ENCODE measurements at places on chromosomes 2 and 18.

GRCh38 chr2:171515672-171516298 is 6.5 kb upstream of the CYBRD1 start:
- H3K4me1 ChIP-seq, result no peaks in the 10 kb centered on the region
- H3K4me3 ChIP-seq, result no peak overlapping the region
- peaks cover 3% of the 10 kb centered on the region for H3K27me3 ChIP-seq

- H3K27ac ChIP-seq, result peak overlapping the region; percentile 98
- H3K4me1 ChIP-seq, result peaks cover 55% of the 10 kb centered on the region
- no peaks in the 10 kb centered on the region for H3K36me3 ChIP-seq
Measured at GRCh38 chr2:177239932-177240630, 24.4 kb downstream of the NFE2L2 start.

DNA sequence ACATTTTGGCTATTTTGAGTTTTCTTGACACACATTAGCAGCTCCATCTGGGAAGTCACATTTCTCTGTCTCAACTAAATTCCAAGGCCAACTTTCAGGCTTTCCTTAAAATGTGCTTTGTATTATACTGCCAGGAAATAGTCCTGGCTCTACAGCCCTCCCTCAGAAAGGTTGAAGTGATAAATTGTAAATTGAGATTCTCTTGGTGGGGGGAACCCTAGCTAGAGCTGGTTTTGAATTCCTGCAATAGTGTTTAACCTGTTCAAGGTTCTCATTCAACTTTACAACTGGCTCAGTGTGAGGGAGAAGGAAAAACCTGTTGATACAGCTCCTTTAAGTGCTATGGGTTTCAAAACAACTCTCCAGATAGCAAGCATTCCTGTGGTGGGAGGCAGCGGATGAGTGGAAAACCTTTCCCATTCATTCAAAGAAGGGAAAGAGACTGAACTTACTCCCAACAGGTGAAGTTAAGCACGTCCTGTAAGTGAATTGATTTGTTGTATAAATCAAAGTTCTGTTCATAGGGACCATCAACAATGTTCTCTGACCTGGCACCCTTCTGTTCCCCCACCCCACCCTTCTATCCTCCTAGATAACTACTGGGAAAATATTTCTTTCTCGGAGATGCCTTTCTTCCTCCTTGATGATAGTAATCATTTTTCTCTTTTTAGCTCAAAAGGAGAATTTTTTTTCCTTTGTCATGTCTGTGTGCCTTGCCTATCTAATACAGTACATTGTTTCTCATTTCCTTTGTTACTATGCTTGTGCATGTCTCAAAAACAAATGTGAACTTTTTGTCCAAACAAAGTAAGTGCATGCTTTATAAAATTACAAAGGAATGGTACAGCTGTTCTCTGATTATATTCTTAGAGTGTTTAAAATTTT is 44.2 kb upstream of the SLC39A10 start:
- H3K36me3 ChIP-seq, result no peaks in the 10 kb centered on the region
- no peak for DNase-seq
- H3K4me1 ChIP-seq, result no peaks in the 10 kb centered on the region
- H3K27ac ChIP-seq, result no peak overlapping the region
- H3K27me3 ChIP-seq, result no peaks in the 10 kb centered on the region

DNA sequence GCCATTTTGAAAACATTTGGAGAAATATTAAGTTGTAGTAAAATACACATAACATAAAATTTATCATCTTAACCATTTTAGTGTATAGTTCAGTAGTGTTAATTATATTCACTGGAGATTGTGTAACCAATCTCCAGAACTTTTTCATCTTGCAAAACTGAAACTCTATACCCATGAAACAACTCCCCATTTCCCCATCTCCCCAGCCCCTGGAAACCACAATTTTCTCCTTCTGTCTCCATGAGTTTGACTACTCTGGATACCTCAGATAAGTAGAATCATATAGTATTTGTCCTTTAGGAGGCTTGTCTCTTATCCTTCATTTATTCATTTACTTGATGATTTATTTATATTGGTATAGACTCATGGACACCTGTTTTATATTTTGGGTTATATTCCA is 392.9 kb downstream of the SETBP1 start:
- no peak overlapping the region for H3K27ac ChIP-seq
- H3K27me3 ChIP-seq, result no peaks in the 10 kb centered on the region
- H3K4me3 ChIP-seq, result no peak overlapping the region
- DNase-seq, result no peak

DNA sequence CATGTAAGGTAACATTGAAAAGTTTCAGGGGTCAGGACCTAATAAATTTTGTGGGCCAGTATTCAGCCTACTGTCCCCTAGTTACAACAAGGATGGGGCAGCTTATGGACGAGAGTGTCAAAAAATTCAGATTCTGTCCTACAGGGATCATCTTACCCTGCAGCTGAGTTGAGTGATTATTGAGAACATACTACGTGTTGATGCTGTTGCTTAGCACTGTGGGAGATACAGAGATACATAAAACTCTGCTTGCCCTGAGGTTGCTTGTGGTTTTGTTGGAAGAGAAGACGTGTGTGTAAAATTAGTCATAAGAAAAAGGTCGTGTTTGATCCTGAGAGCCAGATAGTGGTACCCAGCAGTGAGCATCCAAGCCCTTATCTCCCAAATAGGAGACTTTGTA is 253.2 kb downstream of the NEDD4L start:
- no peak for DNase-seq
- H3K27me3 ChIP-seq, result peaks cover 1% of the 10 kb centered on the region
- H3K4me1 ChIP-seq, result peaks cover 34% of the 10 kb centered on the region
- no peaks in the 10 kb centered on the region for H3K36me3 ChIP-seq
- no peak overlapping the region for H3K27ac ChIP-seq
- H3K4me3 ChIP-seq, result no peak overlapping the region

DNA sequence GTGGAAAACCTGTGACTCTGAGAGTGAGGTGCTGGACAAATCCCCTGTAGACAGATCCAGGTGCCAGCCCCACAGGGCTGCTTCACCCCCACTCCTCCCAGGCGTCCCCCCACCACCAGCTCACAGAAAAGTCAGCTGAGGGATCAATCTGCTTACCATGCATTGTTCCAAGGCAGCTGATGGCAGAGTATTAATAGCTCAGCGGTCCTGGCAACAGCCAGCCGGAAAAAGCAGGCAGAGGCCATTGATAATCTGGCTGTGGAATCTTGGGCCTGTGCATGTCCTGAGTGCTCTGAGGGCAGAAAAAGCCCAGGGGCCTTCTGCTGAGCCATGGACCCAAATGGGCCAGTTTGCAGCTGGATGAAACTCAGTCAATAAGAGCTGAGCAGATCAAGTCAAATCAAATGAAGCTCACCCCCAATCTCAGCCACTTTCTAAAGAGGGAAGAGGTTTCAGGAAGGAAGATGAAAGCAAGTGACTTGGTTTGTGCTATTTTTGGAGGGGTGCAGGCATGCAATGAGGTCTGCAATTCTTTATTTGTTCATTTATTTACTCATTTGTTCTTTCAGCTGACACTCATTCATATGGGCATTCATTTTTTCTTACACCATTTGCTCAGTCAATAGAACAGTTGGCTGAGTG is 63.4 kb downstream of the GYPC start:
- no peak for DNase-seq
- no peak overlapping the region for H3K27ac ChIP-seq
- H3K4me3 ChIP-seq, result no peak overlapping the region
- peaks cover 4% of the 10 kb centered on the region for H3K27me3 ChIP-seq

GRCh38 chr2:217890445-217890844 is 112.3 kb downstream of the TNS1 start:
- H3K4me1 ChIP-seq, result peaks cover 2% of the 10 kb centered on the region
- H3K4me3 ChIP-seq, result no peak overlapping the region
- peaks cover 9% of the 10 kb centered on the region for H3K27me3 ChIP-seq
- no peak overlapping the region for H3K27ac ChIP-seq

Data from glutamatergic neuron (in vitro differentiated cells).